ENCODE measurements at places on chromosomes 1 and 21. TPM values are rescaled to one million over a fixed set of nuclear protein-coding genes. Genes with fewer than 3 reads are reported as not detected.

The EDN2 gene
- 0.28 TPM for total RNA-seq

The CD1E gene
- total RNA-seq: not detected

The PDZK1IP1 gene
- 231 TPM for total RNA-seq

The ASPM gene
- 36.3 TPM for total RNA-seq

The SERTAD4 gene
- 5.5 TPM for total RNA-seq

The FCRL2 gene
- total RNA-seq: 0.47 TPM

The HSF2BP gene
- total RNA-seq: 0.95 TPM

The PDPN gene
- total RNA-seq: not detected

The KISS1 gene
- total RNA-seq: not detected

The EVI5 gene
- total RNA-seq: 29.5 TPM

The ST6GALNAC3 gene
- 0.93 TPM for total RNA-seq

The CLCA1 gene
- total RNA-seq: not detected

The FCRL5 gene
- not detected for total RNA-seq

The EVA1C gene
- total RNA-seq: 1.4 TPM

The POU3F1 gene
- not detected for total RNA-seq

The UTS2 gene
- not detected for total RNA-seq

The FCRLB gene
- 1.9 TPM for total RNA-seq

The PDC gene
- total RNA-seq: not detected

The KANK4 gene
- not detected for total RNA-seq

The GPX7 gene
- not detected for total RNA-seq

The RCSD1 gene
- total RNA-seq: not detected

The S100A9 gene
- 10.6 TPM for total RNA-seq

The CHRM3 gene
- 2.6 TPM for total RNA-seq

The MRPL37 gene
- total RNA-seq: 94.2 TPM

The NR5A2 gene
- total RNA-seq: 9.5 TPM

The OR10Z1 gene
- total RNA-seq: not detected

The TIAM1 gene
- 18.2 TPM for total RNA-seq

The MXRA8 gene
- not detected for total RNA-seq

The PODN gene
- total RNA-seq: not detected

The LGR6 gene
- total RNA-seq: not detected

The KCNK1 gene
- 39.2 TPM for total RNA-seq

The COL16A1 gene
- 3.8 TPM for total RNA-seq

The IL6R gene
- total RNA-seq: 8.3 TPM

The C1QTNF12 gene
- 2.0 TPM for total RNA-seq

The TMEM269 gene
- total RNA-seq: 1.7 TPM

The SPRR1A gene
- not detected for total RNA-seq
